NCI-H774 (cell line): ENCODE measurements at places on chromosomes 1 and 21.
A peak's percentile ranks its signal among the peaks of the same experiment; 100 is the strongest.

DNA sequence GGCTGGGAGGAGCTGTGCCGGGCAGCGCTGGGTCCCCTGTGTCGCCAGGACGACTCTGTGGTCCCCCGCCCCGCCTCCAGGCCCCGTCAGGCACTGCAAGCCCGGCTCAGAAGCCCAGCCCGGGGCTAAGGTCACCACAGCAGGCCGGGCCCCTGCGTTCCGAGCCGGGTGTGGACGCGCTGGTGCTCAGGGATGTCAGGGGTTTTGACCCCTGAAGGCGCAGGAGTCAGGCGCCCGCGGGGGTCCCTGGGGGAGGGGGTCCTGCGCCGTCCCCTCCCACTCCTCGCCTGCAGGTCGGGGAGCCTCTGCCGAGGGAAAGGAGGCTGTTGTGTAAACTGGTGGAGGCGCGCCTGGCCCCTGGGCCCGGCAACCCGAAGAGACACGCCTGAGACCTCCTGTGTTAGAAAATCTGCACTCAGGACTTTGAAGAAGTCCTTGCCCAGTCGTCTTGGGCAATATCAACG, 23.7 kb upstream of the TMEM54 start:
- DNase-seq, result no peak

- peak; percentile 59 for DNase-seq
Measured at GRCh38 chr1:27349784-27350662, 8.2 kb downstream of the SYTL1 start.

- no peak for DNase-seq
Measured at GRCh38 chr1:83012950-83013349, 986.0 kb downstream of the TTLL7 start.

GRCh38 chr1:71850936-71851335, 431.4 kb downstream of the NEGR1 start:
- DNase-seq, result no peak

DNA sequence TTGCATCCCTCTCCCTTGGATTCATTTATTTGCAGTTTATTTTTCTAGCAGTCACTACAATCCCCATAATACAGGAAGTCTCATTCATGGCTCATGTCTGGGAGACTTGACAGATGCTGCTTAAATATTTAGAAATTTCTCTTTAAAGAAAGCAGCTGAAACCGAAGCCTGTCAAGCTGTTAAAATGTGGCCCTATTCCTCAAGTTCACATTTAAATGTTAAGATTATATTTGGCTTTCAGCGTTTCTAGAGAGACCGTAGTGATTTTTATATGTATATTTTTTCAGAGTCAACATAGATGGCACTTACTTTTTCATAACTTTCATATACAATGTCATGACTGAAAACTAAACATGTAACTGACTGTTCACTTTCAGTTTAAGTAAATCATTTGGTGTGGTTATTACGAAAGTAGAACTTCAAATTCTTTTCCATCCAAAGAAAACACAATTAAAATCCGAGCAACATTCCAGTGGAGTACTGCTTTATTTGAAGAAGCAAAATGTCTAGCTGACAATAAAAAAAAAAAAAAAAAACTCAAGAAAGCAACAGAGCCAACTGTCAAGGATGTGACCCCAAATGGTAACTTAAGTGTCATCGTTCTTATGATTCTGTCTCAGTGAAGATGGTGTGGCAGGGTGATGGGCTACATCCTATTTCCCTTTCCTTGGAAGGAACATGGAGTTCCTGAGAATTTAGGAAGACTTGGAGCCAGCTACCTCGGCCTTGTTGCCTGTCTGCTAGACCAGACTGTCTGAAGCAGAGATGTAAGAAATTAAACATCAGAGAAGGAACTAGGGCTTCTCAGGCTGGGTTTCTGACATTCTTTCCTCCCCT, 37.8 kb downstream of the MIS18A start:
- no peak for DNase-seq

GRCh38 chr1:100028765-100029164, 59.0 kb downstream of the SLC35A3 start:
- no peak for DNase-seq

- DNase-seq, result no peak
Measured at GRCh38 chr1:164475834-164476233, 83.2 kb upstream of the PBX1 start.

GRCh38 chr1:242205622-242206489, 207.0 kb upstream of the MAP1LC3C start:
- no peak for DNase-seq

DNA sequence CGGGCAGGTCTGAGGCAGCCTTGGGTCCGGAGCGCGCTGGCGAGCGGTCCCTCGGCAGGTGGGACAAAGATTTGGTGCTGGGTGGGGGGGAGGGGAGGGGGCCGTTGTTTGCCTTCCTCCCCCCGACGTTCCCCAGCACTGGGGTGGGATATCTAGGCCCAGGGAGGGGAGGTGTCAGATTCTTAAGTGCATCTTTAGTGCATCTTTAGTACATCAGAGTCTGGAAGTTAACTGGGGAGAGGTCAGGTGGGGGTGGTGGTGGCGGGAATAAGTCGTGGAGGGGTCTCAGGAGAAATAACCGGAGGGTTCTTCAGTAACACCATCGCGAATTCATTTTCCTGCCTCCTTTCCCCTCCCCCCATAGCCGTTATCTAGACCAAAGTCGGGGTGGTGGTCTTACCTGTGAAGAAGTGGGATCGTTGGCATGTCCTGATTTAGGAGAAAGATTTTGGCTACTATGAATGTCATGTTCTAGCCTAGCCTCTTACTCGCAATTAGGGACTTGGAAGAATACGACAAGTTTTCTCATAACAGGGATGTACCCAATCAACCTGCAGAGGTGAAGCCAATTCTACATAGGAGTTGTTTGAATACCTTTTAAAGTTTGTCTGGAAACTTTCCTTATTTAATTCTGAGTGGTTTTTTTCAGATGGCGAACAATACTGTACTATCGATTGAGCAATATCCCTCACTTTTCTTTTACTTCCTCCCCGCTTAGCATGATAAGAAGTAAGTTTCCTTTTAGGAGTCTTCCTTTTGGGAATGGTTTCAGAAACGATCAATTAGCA, 886 bp downstream of the ZMYM4 start:
- DNase-seq, result no peak

GRCh38 chr1:231778009-231778719, 151.6 kb downstream of the DISC1 start:
- no peak for DNase-seq

DNA sequence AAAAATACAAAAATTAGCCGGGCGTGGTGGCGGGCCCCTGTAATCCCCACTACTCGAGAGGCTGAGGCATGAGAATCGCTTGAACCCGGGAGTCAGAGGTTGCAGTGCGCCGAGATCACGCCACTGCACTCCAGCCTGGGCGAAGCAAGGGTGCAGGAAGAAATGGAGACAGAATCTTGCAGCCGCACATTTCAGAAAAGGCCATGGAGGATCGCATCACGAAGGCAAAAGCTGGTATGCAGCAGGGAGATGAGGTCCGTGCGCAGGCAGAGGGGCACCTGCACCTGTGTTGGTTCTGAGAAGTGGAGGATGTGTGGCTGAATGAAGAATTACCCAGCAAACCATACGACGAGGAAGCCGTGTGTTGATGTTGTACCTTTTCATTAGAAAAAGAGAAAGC, 53.0 kb upstream of the ABCG1 start:
- DNase-seq, result no peak

DNA sequence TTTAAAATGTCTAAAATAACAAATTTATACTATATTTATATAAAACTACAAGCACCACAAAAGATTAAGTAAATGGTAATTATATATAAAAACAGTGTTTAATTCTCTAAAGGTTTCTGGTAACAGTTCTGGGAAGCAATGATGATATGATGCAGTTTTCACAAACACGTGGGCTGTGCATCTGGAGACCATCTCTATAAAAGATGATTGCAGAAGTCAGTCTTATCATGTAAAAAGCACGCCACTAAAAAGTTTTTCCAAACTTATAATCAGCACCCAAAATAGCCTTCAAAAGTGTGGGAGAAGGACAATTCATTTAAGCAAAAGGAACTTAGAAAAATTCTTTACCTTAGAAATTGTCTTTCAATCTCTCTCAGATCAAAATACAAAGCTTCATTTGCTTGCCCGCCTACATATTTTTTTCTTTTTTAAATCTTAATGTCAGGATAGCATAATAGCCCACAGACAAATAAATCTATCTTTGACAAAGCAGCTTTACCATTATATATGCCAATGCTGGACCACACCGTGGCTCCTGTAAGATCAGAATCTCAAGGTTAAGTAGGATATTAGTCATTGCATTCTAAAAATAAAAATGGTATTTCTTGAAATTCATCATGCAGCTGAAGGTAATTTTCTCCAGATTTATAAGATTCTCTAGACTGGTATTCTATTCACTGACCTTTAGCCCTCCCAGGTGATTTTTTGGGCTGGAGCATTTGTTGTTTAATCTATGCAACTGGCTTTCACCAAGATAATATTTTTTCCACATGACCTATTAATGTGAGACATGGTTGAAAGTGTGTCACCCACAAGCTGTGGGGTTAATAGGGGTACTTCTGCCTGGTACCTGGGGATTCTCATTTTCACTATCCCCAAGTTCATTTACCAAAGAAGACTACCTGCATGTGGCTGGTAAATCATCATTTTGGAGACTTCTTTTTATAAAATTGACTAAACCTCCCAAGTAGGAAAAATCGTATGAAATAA, 189.6 kb upstream of the ST6GALNAC5 start:
- DNase-seq, result no peak

DNA sequence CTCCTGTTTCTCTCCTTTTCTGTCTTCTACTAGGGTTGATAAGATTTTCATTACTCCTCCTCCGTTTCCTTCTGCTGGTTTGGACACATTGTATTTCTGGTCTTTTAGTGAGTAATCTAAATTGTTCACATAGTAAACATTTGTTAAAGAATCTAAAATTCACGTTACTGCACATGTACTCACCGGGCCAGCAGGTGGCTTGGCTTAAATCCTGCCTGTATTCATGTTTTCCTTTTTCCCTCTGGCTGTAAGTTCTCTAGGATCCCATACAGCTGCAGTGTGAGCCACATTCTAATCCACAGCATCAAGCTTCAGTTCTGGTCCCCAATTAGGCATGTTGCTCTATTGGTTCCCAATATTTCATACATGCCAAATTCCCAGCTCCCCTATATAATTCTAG, 958.3 kb downstream of the ADGRL2 start:
- DNase-seq, result no peak

DNA sequence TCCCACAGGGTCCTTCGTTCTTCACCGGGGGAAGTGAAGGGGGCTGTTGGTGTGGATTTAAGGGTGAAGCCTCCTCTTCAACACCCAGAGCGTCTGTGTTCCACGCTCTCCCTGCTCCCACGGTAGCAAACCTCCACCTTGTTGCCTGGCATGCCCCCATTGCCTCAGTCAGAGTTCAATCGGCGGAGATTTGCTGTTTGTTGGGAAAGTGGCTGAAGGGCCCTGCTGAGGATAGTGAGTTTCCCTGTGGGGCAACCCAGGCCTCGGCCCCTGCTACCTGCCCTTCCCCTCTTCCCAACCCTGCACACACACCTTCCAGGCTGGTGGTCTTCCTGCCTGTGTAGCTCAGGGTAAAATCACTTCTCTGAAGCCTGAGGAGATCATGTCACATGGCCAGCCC, 60.5 kb downstream of the TOR1AIP2 start:
- no peak for DNase-seq

DNA sequence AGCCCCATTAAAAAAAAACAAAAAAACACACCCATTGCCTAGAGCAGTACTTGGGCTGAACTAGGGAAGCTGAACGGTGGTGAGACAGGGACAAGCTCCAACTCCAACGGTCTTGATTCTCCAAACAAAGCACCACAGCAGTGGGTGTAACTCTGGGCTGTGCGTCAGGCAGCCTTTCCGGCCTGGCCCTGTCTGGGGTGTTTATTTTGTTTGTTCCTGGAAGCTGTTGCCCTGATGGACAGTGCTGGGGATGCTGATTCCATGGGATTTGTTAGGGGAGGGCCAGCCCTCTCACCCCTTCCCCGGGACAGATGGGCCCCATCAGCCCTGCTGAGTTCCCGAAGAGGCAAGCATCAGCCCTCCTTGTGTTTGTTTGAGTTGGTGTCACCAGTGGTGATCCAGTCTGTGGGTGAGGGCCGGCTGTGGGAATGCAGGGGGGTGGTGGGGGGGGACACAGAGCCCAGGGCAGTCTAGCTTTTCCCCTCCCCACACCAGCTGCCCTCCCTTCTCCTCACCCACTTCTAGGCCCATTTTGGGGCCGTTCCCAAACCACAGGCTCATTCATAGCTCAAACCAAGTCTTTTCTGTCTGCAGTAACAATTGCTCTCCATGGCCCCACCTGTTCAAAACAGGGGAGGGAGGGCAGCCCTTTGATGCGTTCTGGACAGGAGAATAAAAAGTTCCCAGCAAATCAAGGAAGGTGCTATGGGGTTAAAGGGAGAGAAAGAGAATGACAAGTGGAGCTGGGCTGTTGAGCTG, 4.5 kb downstream of the WNT2B start:
- DNase-seq, result no peak

- no peak for DNase-seq
Measured at GRCh38 chr1:209622841-209623829, 29.1 kb downstream of the LAMB3 start.

GRCh38 chr1:230000493-230001184, 66.4 kb upstream of the GALNT2 start:
- DNase-seq, result no peak

GRCh38 chr1:216064643-216065042, 358.6 kb downstream of the USH2A start:
- DNase-seq, result no peak

DNA sequence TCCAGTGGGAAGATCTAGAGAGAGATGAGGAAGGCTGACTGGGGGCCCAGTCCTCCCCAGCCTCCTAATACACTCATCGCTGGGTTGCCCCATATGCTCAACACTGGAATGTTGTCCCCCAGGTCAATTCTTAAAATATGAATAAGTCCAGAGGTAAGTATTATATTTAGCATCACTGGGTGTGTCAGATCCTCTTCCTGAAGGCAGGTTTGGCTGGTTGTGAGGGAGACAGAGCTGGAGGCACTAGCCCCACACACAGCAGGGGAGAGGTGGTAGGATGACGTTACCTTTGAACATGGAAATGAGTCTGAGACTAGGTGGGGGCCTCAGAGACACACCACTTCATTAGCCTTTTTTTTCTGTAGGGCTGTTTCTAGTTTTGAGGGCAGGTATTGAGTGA, 42.6 kb downstream of the SLC44A3 start:
- no peak for DNase-seq

- DNase-seq, result no peak
Measured at GRCh38 chr1:157370698-157371097, 181.6 kb downstream of the FCRL5 start.

DNA sequence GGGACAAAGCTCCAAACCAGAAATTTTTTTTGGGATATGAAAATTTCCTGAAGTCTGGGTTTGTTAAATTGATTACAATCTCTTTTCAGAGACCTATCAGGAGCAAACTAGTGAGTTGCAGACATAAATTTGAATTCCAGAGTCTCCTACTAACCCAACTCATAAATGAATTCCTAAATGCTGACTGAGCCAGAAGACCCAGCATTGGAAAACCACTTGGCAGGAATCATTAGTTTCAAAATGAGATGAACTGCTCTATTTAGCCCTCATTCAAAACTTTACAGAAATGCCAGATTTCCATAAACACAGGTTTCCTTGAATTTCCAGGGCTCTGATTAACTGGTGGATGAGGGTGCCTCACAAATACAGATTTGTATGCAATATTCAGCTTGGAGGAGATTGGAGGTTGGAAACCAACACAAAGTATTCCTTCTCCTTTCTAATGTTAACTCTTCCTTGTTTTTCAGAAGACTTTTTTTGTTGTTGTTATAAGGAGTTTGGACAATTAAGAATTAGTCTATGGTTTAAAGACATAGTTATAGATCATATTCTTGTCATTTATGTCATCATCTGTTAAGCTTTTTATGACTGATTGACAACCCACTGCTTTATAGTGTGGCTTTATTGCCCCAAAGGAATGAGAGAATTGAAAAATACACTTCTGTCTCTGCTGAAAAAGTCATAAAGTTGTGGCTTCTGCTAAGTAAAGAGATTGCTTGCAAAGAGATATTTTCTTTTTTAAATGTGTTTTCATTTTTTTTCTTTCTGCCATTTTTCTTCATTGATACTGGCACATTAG, 222.8 kb downstream of the HLX start:
- DNase-seq, result no peak
